ENCODE measurements at places on chromosomes 1 and 21. TPM values are rescaled to one million over a fixed set of nuclear protein-coding genes. Genes with fewer than 3 reads are reported as not detected.
A peak's percentile ranks its signal among the peaks of the same experiment; 100 is the strongest.

- DNase-seq: peak; percentile 93
These were observed 302.0 kb downstream of the DUSP10 start for GRCh38 chr1:221439747-221440501.

GRCh38 chr1:196977278-196977677, at the start of gene CFHR5:
TSS of gene CFHR5 (plus strand) at chr1:196977556. CDS start at chr1:196977665, 109 bp downstream.
- no peak for DNase-seq

DNA sequence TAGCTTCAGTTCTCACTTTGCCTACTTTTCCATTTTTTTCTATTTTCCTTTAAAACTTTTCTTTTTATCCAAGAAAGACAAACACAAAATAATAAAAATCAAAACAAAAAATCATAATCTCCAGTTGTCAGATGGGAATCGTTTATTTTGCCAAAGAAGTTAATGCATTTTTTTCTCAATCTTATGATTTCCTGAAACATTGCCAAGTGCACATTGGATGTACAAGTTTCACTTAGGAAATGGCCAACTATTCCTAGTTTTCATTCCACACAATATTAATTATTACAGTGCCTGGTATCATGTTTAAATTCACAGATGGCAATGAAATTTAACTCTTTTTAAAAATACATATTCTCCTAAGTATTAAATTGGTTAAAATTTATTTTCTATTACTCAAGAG, 1050.5 kb downstream of the TTLL7 start:
- DNase-seq: peak; percentile 8

- peak; percentile 83 for DNase-seq
These were observed 148.5 kb downstream of the TENT5C start for GRCh38 chr1:117754061-117754969.

DNA sequence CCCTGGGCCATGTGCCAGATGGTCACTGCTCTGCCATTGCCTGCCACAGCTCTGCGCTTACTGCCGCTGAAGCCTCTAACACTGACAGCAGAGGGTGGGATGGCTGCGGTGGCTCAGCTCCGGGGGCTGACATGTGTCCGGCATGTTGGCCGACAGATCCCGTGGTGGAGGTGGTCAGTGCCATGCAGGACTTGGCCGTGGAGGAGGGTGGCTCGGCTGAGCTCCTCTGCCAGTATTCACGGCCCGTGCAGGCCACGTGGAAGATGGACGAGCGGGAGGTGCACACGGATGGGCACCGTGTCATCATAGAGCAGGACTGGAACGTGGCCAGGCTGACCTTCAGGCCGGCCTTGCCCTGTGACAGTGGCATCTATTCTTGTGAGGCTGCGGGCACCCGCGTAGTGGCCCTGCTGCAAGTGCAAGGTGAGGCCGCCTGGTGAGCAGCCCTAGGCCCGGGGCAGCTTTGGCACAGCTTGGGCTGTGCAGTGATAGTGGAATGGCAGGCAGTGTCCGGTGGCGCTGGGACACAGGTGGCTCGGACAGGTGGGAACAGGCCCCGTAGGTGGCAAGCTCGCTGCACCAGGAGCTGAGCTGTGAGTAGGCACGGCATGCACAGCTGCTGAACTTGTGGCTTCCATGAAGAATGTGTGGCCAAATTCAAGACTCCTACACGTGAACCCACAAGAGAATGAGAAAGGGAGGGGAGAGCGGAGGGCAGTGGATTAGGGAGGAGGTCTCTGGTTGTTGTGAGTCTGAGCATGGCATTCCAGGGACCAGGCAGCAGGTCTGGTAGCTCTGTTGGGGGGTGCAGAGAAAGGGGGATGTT, 91.8 kb downstream of the TRIM11 start:
- no peak for DNase-seq

Gene ASCL5
- total RNA-seq: not detected

DNA sequence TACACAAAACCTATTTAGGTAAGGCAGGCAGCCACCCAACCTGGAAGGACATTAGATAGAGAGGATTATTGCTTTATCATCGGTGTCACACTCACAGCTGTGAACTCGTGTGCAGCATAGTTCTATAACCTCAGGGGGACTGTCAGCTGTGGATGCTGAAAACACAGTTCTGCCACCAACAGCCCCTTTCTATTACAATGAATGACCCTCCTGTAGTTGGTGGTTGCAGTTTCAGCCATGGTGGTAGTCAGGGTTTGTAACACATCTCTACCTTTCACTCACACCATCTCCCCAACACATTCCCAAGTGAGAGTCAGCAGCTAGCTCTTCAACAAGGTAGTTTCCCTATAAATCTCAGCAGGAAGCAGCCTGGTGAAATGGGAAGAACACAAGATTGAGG, 136.8 kb downstream of the ZC3H11B start:
- no peak for DNase-seq

Gene LCE1C
- not detected for total RNA-seq

- DNase-seq: no peak
These were observed 386.6 kb downstream of the KIF26B start for GRCh38 chr1:245541369-245541768.

DNA sequence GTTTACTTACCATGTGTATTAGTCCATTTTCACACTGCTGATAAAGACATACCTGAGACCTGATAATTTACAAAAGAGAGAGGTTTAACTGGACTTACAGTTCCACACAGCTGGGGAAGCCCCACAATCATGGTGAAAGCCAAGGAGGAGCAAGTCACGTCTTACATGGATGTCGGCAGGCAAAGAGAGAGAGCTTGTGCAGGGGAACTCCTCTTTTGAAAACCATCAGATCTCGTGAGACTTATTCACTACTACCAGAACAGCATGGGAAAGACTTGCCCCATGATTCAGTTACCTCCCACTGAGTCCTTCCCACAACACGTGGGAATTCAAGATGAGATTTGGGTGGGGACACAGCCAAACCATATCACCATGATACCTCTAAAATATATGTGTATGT, 39.3 kb upstream of the ERRFI1 start:
- DNase-seq: no peak
